ENCODE measurements at places on chromosomes 5 and 9. TPM values are rescaled to one million over a fixed set of nuclear protein-coding genes. Genes with fewer than 3 reads are reported as not detected.

- H3K4me1 ChIP-seq, result no peaks in the 10 kb centered on the region
- DNase-seq, result no peak
- H3K4me3 ChIP-seq, result no peak overlapping the region
- peaks cover 49% of the 10 kb centered on the region for H3K27me3 ChIP-seq
- H3K27ac ChIP-seq, result no peak overlapping the region
Measured at GRCh38 chr5:32498484-32498883, 53.9 kb upstream of the ZFR start.

- peak; percentile 73 for DNase-seq
- peaks cover 15% of the 10 kb centered on the region for H3K36me3 ChIP-seq
- H3K27ac ChIP-seq, result no peak overlapping the region
- H3K27me3 ChIP-seq, result peaks cover 31% of the 10 kb centered on the region
- H3K4me3 ChIP-seq, result peak overlapping the region; percentile 52
Measured at GRCh38 chr9:132411091-132411508, 1.1 kb downstream of the CFAP77 start.

PAEP gene
- total RNA-seq, result not detected

DNA sequence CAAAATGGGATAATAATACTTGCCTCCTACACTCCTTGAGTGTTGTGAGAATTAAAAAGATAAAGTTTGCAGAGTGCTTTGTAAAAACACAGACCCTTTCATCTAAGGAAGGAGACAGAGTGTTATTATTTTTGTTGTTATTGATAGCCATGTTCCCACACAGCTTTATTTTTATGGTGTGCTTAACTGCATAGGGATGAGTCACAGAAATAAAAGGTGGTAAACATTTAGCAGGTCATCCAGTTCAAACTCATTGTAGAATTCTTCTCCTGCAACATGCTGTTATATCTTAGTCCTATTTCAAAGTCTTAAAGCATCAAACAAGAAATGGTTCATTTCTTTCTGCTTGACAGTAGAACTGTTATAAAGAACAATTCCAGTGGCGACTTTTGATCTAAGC lies 367.5 kb upstream of the ACTBL2 start:
- no peak overlapping the region for H3K27ac ChIP-seq
- DNase-seq, result no peak
- H3K36me3 ChIP-seq, result no peaks in the 10 kb centered on the region
- H3K4me1 ChIP-seq, result no peaks in the 10 kb centered on the region
- no peaks in the 10 kb centered on the region for H3K27me3 ChIP-seq

- H3K27me3 ChIP-seq, result peaks cover 70% of the 10 kb centered on the region
- no peak overlapping the region for H3K27ac ChIP-seq
- no peak overlapping the region for H3K4me3 ChIP-seq
- DNase-seq, result no peak
- H3K4me1 ChIP-seq, result no peaks in the 10 kb centered on the region
- H3K36me3 ChIP-seq, result no peaks in the 10 kb centered on the region
Measured at GRCh38 chr9:108634672-108635462, 220.9 kb downstream of the ACTL7B start.

- peaks cover 31% of the 10 kb centered on the region for H3K4me1 ChIP-seq
- no peak for DNase-seq
- H3K36me3 ChIP-seq, result peaks cover 32% of the 10 kb centered on the region
- H3K27ac ChIP-seq, result peak overlapping the region; percentile 19
Measured at GRCh38 chr5:176656467-176656990, 9.2 kb downstream of the TSPAN17 start.

- H3K27ac ChIP-seq, result no peak overlapping the region
- peaks cover 7% of the 10 kb centered on the region for H3K36me3 ChIP-seq
- H3K27me3 ChIP-seq, result peaks cover 21% of the 10 kb centered on the region
- H3K4me1 ChIP-seq, result peaks cover 9% of the 10 kb centered on the region
- peak overlapping the region; percentile 37 for H3K4me3 ChIP-seq
Measured at GRCh38 chr5:343461-344401, 22.2 kb downstream of the AHRR start.

STC2 gene
- 60.4 TPM for total RNA-seq

DNA sequence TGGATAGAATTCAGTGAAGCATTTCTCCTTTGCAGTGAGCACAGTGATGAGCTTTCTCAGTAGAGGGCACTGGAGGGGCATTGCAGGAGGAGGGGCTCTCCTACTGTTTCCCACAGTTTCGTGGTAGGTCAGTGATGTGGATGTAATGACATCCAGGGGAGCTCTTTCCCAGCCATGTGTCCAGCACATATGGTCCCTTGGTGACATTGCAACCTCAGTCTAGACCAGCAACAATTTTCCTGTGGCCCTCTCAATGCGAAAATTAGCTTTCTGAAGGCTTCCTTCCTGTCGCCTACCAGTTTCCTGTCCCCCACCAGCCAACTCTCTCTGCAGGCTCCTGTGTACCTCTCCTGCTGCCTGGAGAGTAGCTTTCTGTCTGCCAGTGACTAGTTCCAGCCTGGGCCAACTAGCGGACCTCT lies 6.9 kb upstream of the PDCL start:
- no peaks in the 10 kb centered on the region for H3K27me3 ChIP-seq
- H3K36me3 ChIP-seq, result no peaks in the 10 kb centered on the region
- DNase-seq, result no peak

GRCh38 chr5:126878085-126878484 lies 101.1 kb downstream of the LMNB1 start:
- no peaks in the 10 kb centered on the region for H3K4me1 ChIP-seq
- H3K27me3 ChIP-seq, result no peaks in the 10 kb centered on the region
- no peak overlapping the region for H3K27ac ChIP-seq
- DNase-seq, result no peak
- no peak overlapping the region for H3K4me3 ChIP-seq

Data from Calu3 (cell line).